ENCODE measurements at places on chromosomes 11 and 22. TPM values are rescaled to one million over a fixed set of nuclear protein-coding genes. Genes with fewer than 3 reads are reported as not detected.

The NXPE4 gene
- total RNA-seq, result not detected

The SF1 gene
- total RNA-seq, result 89.6 TPM

The DEPDC7 gene
- 0.11 TPM for total RNA-seq

The VSIG10L2 gene
- total RNA-seq, result 0.09 TPM

The CYB5R2 gene
- 0.33 TPM for total RNA-seq

The BIK gene
- total RNA-seq, result 1.6 TPM

The FGF19 gene
- total RNA-seq, result not detected

The LINC01488 gene
- total RNA-seq, result under 0.01 TPM

The NPTXR gene
- 0.11 TPM for total RNA-seq

The B4GALNT4 gene
- 0.09 TPM for total RNA-seq

The C22orf42 gene
- not detected for total RNA-seq

The GAS2 gene
- total RNA-seq, result 0.76 TPM

The BRMS1 gene
- total RNA-seq, result 52.0 TPM
